ENCODE measurements at places on chromosomes 13 and 19. TPM values are rescaled to one million over a fixed set of nuclear protein-coding genes. Genes with fewer than 3 reads are reported as not detected.
A peak's percentile ranks its signal among the peaks of the same experiment; 100 is the strongest.

Gene IGSF23
- not detected for total RNA-seq

Gene CEACAM1
- 24.5 TPM for total RNA-seq

Gene DLL3
- total RNA-seq = 0.17 TPM

Gene SIGLECL1
- total RNA-seq = not detected

Gene LIG4
- total RNA-seq = 16.2 TPM

Gene S1PR5
- total RNA-seq = not detected

Gene EPS8L1
- total RNA-seq = 12.6 TPM

Gene SLC25A42
- 4.5 TPM for total RNA-seq

DNA sequence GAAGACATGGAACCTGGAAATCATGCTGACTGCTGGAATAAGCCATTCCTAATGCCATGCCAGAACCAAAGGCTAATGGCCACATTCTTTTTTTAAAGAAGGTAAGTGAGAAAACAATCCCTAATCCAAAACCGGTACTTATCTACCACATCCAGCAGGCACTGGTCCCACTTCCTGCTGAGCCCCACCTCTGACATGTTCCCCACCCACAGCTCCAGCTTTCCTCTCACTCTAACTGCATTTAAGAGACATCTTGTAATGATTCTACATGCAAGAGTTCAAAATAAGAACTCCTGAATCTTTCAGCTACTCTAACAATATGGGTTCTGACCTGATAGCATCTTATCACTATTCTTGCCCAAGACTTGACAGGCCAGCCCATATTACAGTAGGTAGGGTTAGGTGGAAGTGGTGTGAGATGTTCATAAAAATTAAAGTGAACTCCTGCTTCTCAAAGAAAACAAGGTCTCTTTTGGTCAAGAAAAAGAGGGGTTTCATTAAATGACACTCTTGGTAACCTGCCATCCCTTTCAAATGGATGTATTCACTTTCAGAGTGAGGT, 41.9 kb downstream of the N4BP2L2 start:
- DNase-seq = no peak

DNA sequence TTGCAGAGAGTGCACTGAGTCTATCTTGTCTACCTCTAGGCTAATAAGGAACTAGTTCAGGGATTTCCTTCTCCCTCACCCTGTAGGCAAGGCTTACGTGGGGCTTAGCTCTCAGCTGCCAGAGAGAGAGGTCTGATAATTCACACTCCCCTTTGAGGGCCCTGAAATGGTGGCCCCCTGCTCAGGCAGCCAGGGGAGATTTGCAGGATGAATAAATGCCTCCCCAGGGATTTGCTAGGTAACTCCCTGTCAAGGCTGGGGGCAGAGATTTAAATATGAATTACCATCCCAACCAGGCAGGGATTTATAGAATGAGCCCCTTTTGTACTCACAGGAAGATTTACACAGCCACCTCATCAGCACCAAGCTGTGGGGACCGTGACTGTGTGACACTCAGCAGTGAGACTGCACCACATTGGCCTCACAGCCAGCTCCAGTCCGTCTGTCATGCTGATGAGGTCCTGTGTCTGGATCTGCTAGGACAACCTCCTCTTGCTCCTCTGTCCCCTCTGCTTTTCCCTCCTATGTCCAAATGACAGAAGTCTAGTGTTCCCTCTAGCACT, 73.4 kb downstream of the CBY2 start:
- DNase-seq = no peak

DNA sequence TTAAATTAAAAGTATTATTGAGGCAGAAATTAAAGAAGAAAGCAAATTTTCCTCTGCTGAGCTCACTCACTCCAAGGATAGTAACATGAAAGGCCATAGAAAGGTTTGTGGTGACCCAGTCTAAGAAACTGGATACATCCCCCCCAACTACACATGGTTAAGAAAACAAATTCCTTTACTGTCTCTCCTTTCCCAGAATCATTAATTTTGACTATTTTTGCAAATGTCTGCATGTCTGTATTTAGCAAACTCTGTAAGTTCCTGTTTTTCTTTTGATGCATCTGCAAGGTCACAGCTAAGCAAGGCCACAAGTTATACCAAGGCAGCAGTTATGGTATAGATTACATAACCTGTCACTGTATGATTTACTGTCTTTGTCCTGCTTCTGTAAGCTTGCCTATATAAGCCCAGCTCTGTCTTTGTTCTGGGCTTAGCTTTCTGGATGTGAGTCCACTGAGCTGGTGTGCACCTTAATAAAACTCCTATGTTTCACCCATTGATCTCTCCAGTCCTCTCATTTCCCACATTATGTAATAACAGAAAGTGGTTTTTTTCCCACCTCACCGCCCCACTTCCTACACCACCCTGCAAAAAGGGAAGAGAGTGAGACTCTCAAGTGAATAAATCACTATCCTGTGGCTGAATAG, 8.5 kb upstream of the ZNF83 start:
- peak; percentile 6 for DNase-seq

DNA sequence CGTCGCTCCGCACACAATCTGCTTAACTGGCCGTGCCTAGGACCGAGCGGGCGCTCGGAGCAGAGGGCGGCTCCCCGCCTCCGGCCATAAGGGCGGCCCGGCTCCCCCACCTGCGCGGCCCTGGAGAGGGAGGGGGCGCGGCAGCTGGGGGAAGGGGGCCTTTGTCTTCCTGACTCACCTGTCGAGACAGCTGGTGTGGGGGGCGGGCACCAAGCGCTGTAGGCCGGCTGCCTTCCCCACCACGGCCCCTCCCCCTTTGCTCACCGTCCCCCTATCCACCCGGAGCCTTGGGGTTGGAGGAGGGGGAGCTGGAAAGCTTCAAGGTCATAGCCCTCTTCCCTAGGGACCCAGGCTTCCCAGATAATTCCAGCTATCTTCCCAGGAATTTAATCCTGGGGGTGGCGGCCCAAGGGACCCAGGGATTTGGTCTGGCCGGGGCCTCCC, 1.2 kb downstream of the VASP start:
- peak; percentile 62 for DNase-seq

DNA sequence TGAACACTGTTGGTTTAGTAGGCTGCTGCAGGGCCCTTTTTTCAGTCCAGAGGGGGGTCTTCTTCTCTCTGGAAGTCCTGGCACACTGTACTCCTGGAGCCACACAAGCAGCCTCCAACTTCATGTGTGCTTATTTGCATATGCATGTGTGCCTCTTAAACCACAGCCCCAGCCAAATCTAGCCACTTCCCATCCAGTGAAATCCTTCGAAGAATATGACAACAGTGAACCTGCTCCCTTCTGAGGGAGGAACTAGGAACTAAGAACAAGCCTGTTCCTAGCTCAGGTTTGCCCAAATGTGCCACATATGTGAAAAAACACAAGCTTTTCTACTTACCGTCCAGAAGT, 348.5 kb downstream of the FOXO1 start:
- DNase-seq = no peak

DNA sequence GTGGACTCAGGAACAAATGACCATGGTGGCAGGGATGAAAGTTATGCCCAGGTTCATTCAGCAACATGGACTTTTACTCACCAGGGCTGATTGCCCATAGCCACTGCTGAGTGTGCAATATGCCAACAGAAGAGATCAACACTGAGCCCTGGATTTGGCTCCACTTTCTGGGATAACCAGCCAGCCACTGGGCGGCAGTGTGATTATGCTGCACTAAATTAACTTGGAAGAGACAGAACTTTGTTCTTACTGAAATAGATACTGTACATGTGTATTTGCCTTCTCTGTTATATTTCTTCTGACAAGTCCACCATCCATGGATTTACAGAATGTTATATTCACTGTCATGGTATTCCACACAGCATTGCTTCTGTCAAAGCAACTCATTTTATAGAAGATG, 257.4 kb downstream of the TDRD3 start:
- peak; percentile 62 for DNase-seq

- no peak for DNase-seq
Measured at GRCh38 chr13:46983881-46984280, 87.0 kb upstream of the HTR2A start.

GRCh38 chr13:38262211-38262610, 87.4 kb upstream of the UFM1 start:
- no peak for DNase-seq

- no peak for DNase-seq
Measured at GRCh38 chr13:29758531-29759114, 91.8 kb downstream of the UBL3 start.

DNA sequence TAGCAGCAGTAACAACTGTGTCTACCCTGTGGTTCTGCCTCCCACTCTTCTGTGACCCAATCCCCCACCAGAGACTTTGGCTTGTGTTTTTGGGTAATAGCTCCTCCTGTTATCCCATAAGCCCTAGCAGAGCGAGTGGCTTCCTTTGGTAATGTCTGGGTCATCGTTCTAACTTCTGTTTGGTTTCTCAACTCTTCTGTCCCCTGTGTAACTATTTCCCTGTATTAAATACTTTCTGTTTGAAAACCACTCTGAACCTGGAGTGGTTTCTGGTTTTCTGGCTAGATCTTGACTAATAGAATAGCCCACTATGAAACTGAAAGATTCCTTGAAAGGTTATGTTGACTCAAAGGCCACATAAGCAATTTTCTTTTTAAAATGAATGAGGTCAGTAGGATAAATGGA, 350.0 kb downstream of the DCT start:
- no peak for DNase-seq

DNA sequence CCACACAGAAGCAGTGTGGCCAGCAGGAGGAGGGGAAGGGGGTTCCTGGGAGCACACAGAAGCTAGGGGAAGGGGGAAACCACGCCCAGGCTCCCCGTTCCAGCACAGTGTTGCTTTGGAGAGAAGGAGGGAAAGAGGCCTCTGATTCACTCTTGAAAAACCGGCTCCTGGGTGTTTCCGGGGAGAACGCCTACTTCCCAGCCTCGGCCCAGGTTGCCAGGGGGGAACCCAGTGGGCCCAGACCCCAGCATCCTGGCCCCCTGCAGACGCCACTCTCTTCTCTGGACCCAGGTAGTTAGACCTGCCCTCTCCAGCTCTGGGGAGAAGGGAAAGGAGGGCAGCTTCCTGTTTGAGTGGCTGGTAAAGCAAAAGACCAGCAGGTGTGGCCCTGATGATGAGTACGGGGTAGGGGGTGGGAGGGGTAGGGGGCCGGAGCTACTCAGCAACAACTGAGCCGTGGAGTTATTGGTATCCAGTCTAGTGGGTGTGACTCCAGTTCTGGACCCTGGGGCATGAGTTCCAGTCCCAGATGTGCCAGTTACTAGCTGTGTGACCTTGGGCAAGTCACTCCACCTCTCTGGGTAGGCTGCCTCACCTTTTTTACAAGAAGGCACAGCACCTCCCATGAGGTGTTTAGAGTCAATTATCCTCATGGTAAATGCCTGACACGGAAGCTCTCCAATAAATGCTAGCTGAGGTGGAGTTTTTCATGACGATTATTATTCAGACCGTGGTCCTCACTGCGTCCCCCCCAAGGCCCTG, 836 bp downstream of the GIPC1 start:
- no peak for DNase-seq

DNA sequence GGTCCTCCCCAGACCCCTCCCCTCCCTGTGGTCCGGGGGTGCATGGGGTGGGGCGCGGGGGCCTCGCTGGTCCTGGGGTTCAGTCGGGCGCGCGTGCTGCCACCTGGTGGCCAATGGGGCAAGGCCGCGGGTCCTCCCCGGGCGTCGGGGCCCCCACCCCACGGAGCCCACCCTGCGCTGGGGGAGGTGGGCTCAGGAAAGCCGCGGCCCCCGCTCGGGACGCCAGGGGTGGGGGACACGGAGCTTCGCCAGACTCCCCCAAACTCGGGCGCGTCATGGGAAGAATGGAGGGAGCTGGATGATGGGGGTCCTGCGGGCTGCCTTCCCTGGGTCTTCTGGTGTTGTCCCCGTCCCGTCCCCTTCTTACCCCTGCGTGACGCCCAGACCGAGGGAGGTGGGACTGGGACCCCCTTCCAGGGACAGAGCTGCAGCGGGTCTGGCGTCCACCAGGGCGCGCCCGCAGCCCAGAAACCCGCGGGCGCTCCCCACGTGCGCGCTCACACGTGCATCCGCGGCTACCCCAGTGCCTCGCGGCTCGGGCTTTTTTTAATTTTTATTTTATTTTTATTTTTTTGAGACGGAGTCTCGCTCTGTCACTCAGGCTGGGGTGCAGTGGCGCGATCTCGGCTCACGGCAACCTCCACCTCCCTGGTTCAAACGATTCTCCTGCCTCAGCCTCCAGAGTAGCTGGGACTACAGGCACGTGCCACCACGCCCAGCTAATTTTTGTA, 19.8 kb upstream of the TCF3 start:
- peak; percentile 62 for DNase-seq

- DNase-seq = no peak
Measured at GRCh38 chr13:35720290-35720689, 243.8 kb upstream of the MAB21L1 start.

- peak; percentile 9 for DNase-seq
Measured at GRCh38 chr19:52336791-52337381, 843 bp downstream of the ZNF610 start.

DNA sequence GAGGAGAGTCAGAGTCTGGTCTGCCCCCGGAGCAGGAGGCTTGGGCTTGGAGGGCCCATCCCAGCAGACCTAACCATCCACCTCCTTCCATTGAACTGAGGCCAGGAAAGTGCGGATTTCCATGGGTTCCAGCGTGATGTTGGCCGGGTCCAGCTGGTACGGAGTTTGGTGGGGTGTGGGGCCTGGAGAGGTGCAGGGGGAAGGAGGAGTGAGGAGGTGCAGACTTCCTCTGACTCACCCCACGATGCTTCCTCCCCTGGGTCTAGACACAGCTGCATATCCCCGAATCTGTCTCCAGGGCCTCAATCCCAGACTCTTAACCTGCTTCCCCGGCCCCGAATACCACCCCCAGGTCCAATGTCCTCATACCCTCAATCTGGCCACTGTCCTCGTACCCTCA, 20.0 kb downstream of the MAN2B1 start:
- no peak for DNase-seq

DNA sequence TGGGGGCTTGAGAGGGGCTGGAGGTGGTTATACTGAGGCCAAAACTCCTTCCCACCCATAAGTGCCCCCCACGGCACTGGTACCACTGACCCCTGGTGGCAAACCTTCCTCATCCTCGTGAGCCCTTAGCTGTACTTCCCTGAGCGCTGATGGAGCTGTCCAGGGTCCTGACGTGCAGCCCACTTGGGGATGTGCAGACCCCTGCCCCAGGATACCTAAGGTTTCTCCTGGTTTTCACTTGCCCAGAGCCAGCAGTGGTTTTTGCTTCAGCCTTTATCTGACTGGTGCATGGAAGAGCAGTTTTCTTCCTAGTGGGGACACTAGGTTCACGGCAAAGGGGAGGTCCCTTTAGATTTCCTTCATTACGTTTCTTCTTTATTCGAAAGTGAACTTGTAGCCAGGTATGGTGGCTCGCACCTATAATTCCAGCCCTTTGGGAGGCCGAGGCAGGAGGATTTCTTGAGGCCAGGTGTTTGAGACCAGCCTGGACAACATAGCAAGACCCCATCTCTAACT, 28.7 kb upstream of the KCTD15 start:
- DNase-seq = peak; percentile 63

GRCh38 chr13:78402708-78403400, 200.5 kb downstream of the POU4F1 start:
- no peak for DNase-seq
